ENCODE measurements at places on chromosomes 6 and 20. TPM values are rescaled to one million over a fixed set of nuclear protein-coding genes. Genes with fewer than 3 reads are reported as not detected.
A peak's percentile ranks its signal among the peaks of the same experiment; 100 is the strongest.

GRCh38 chr6:146775220-146775619, 176.4 kb downstream of the ADGB start:
- H3K4me1 ChIP-seq, result peaks cover 8% of the 10 kb centered on the region
- no peak overlapping the region for H3K4me3 ChIP-seq
- no peaks in the 10 kb centered on the region for H3K27me3 ChIP-seq
- DNase-seq, result no peak
- H3K27ac ChIP-seq, result no peak overlapping the region
- H3K36me3 ChIP-seq, result no peaks in the 10 kb centered on the region

- no peaks in the 10 kb centered on the region for H3K27me3 ChIP-seq
- no peak for DNase-seq
- H3K27ac ChIP-seq, result no peak overlapping the region
- H3K4me3 ChIP-seq, result no peak overlapping the region
- no peaks in the 10 kb centered on the region for H3K36me3 ChIP-seq
- H3K4me1 ChIP-seq, result peaks cover 33% of the 10 kb centered on the region
Observed at GRCh38 chr6:150069706-150070105, 785 bp upstream of the ULBP3 start.

DNA sequence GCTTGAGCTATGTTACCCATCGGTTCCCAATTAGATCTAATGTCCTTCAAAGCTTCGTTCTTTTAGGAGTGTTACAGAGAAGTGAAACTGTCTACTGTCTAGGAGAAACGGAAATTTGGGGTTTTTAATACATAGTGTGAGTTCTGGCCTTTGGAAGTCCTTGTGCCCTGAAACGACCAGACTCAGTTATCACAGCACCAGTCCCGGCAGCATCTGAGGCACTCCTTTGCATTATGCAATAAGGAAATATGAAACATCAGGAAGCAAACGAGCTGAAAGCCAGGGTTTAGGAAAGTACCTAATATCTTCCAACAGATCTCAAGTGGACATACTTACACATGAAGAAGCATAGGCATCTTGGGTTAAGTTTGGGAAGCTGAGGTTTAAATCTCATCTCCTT, 61.8 kb upstream of the ADGRF1 start:
- no peaks in the 10 kb centered on the region for H3K36me3 ChIP-seq
- no peak overlapping the region for H3K27ac ChIP-seq
- H3K4me3 ChIP-seq, result no peak overlapping the region
- no peak for DNase-seq

DNA sequence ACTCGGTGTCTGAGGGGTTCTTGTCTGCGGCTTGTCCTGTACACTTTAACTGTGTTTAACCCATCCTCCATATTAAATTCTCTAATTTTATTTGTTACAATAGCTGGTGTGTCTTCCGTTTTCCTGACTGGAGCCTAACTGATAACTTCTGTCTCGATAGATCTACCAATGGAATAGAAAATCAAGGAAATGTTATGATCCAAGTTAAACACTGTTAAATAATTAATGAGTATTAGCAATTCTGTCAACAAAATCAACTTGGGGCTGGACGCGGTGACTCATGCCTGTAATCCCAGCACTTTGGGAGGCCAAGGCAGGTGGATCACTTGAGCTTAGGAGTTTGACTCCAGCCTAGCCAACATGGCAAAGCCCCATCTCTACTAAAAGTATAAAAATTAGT, 81.7 kb downstream of the DNAH8 start:
- no peak for DNase-seq
- H3K27ac ChIP-seq, result no peak overlapping the region
- H3K4me1 ChIP-seq, result no peaks in the 10 kb centered on the region
- H3K4me3 ChIP-seq, result no peak overlapping the region
- peaks cover 24% of the 10 kb centered on the region for H3K27me3 ChIP-seq
- H3K36me3 ChIP-seq, result no peaks in the 10 kb centered on the region

DNA sequence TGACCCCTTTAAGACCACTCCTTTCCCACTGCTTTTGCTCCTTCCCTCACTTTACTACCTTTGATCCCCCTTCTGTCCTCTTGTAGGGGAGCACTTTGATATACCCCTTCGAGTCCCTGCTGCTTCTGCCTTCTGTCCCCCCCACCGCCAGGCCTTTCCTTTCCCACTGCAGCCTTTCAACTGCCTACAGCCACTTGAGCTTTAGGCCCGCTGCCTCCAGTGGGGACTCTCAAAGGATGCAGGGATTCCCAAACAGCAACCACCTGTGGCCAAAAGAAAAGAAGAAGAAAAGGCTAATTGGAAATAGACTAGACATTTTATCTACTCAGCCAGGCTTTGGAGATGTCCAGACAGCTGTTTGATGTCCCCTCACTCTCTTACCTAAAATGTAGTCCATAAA, 77.0 kb upstream of the DTNBP1 start:
- no peaks in the 10 kb centered on the region for H3K27me3 ChIP-seq
- H3K27ac ChIP-seq, result no peak overlapping the region
- no peaks in the 10 kb centered on the region for H3K4me1 ChIP-seq
- no peak for DNase-seq
- no peaks in the 10 kb centered on the region for H3K36me3 ChIP-seq
- no peak overlapping the region for H3K4me3 ChIP-seq

- no peaks in the 10 kb centered on the region for H3K27me3 ChIP-seq
- no peak for DNase-seq
- H3K27ac ChIP-seq, result no peak overlapping the region
- no peaks in the 10 kb centered on the region for H3K4me1 ChIP-seq
- no peak overlapping the region for H3K4me3 ChIP-seq
Observed at GRCh38 chr6:11628562-11628961, 91.0 kb downstream of the TMEM170B start.

DNA sequence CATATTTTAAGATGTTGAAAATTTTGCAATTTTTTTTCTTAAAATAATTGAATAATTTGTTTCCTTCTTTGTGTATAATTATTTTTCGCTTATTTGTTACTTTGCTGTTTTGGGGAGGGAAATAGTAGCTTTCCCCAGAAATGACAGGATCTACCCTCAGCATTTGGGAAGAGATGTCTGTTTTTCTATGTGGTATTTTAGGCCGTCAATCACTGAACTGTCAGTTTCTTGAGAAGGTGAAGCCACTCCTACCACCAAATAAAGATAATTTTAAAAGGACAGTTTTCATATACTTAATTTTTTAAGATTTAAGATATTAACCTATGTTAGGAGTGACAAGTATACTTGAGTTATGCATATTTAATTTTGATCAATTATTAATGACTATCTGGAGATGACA, 31.5 kb downstream of the TSBP1 start:
- no peak overlapping the region for H3K27ac ChIP-seq
- no peaks in the 10 kb centered on the region for H3K4me1 ChIP-seq
- no peak overlapping the region for H3K4me3 ChIP-seq
- no peaks in the 10 kb centered on the region for H3K36me3 ChIP-seq
- no peak for DNase-seq

- no peaks in the 10 kb centered on the region for H3K36me3 ChIP-seq
- DNase-seq, result no peak
- H3K4me1 ChIP-seq, result peaks cover 30% of the 10 kb centered on the region
Observed at GRCh38 chr6:107743311-107743710, 80.8 kb downstream of the SCML4 start.

DNA sequence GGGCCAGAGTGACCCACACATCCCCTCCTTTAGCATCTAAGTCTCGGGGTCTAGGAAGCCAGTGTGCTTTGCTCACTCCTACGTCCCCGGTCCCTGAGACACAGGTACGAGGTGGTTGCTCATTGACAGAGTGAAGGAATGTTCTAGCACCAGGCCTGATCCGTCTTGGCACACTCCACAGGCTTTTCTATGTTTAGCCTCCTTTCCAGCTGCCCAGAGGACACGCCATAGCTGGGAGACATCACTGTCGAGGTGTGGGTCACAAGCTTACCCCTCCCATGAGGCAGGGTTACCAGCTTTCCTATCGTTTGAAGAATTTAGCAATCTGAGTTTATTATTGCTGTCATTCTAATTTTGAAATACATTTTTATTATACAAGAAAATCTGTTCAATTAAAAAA, 30.4 kb upstream of the IER3 start:
- no peaks in the 10 kb centered on the region for H3K36me3 ChIP-seq
- H3K27me3 ChIP-seq, result no peaks in the 10 kb centered on the region
- no peak overlapping the region for H3K27ac ChIP-seq
- no peak for DNase-seq
- peaks cover 5% of the 10 kb centered on the region for H3K4me1 ChIP-seq

- no peaks in the 10 kb centered on the region for H3K27me3 ChIP-seq
- H3K4me3 ChIP-seq, result no peak overlapping the region
- no peak for DNase-seq
Observed at GRCh38 chr6:130382872-130383490, 17.2 kb downstream of the TMEM200A start.

- no peaks in the 10 kb centered on the region for H3K4me1 ChIP-seq
- no peak overlapping the region for H3K4me3 ChIP-seq
- no peak overlapping the region for H3K27ac ChIP-seq
Observed at GRCh38 chr6:142530566-142530965, 228.8 kb downstream of the ADGRG6 start.

DNA sequence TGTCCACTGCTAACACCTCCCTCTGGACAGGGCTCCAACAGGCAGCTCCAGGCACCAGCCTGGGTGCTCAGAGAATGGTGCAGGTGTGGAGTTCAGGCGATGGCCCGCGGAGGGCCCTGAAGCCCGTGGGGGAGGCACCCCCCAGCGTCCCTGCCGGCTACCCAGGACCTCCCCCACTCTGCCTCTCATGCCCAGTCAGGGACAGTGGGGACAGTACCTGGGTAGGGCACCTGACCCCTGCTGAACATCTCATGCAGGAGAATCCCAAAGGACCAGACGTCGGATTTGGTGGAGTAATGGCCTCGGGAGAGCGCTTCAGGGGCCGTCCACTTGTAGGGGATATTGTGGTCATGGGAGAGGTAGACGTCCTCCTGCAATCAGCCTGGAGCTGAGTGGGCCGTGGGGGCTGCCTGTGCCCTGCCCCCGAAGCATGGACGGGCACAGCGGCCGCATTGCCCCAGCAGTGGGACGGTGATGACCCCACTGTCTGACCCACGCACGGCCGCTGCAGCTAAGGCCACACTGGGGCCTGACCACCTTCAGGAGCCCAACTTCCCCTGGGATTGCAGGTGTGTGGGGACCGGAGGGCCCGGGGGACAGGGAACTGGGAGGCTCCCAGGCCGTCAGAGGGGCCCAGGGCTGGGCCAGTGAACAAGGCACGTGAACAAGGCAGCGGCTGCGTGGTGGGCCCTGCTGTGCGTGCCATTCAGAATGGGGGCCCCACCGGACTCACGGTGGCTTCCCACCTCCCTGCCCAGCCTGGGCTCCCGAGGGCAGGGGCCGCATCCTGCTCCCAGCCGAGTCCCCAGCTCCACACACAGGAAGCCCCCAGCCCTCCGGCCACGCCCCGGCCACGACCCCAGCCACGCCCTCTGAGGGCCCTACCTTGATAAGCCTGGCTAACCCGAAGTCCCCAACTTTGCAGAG, 7.1 kb downstream of the PTK6 start:
- no peak overlapping the region for H3K27ac ChIP-seq
- no peaks in the 10 kb centered on the region for H3K4me1 ChIP-seq
- H3K4me3 ChIP-seq, result no peak overlapping the region
- DNase-seq, result peak; percentile 67

DNA sequence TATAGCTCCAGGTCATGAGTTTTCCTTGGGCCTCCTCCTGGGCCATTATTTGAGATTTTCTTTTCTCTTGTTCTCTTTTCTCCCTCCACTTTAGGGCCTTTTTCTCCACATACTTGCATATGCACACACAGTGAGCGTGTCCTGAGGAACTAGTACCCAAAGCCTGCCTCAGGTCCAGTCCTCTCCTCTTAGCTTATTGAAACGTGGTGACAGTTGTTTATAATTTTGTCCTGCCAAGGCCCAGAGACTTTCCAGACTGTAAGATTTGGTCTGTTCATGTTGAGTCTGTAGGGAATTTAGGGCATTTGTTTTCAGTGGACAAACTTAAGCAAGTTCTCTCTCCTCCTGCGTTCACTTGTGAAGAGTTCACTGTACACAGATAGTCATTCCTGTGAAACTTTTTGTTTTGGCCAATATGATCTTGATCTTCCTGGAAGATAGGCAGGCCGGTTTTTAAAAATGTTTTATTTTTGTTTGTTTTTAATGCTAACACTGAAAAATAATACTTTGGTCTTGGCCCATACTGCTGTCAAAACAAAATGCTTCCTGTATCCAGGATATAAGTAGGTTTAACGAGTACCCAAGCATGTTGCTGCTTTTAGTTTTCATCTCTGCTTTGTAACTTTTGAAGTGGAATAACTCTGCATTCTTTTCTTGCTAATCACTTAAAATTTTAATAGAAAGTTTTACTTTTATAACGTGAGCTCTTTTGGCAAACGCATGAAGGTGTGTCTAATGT, 20.7 kb downstream of the LRRC1 start:
- no peak overlapping the region for H3K27ac ChIP-seq
- H3K4me1 ChIP-seq, result peaks cover 7% of the 10 kb centered on the region
- no peak overlapping the region for H3K4me3 ChIP-seq
- DNase-seq, result no peak

DNA sequence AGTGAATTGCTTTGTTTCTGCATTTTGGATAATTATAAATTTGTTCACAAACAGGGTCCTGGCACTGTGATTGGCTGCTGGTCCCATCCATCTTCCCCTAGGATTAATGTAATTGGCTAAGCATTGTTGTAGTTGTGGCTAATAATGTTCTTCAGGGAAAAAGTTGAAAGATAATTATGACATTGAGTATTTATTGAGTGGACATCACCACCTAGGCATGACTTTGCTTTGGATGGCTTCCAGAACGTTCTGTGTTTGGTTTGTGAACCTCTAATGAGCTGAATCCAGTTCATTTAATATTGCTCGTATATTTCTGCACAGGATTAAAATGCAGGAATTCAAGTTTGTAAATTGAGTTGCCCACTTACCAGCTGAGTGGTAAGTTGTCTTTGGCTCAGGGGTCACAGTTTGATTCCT, 55.1 kb downstream of the ARID1B start:
- no peak overlapping the region for H3K27ac ChIP-seq
- peaks cover 10% of the 10 kb centered on the region for H3K36me3 ChIP-seq
- H3K4me3 ChIP-seq, result no peak overlapping the region
- H3K4me1 ChIP-seq, result peaks cover 11% of the 10 kb centered on the region

- no peak overlapping the region for H3K4me3 ChIP-seq
- no peak overlapping the region for H3K27ac ChIP-seq
- H3K27me3 ChIP-seq, result no peaks in the 10 kb centered on the region
- no peak for DNase-seq
- no peaks in the 10 kb centered on the region for H3K36me3 ChIP-seq
Observed at GRCh38 chr6:137631323-137631722, 137.1 kb upstream of the OLIG3 start.

GRCh38 chr6:79269877-79270276, 35.4 kb upstream of the HMGN3 start:
- no peaks in the 10 kb centered on the region for H3K36me3 ChIP-seq
- DNase-seq, result no peak
- no peaks in the 10 kb centered on the region for H3K4me1 ChIP-seq
- no peak overlapping the region for H3K4me3 ChIP-seq
- no peak overlapping the region for H3K27ac ChIP-seq
- H3K27me3 ChIP-seq, result no peaks in the 10 kb centered on the region

The SYCP2L gene
- 0.06 TPM for polyA plus RNA-seq

The SEL1L2 gene
- polyA plus RNA-seq, result not detected

The ZSCAN16 gene
- 8.8 TPM for polyA plus RNA-seq

The GPR63 gene
- polyA plus RNA-seq, result 0.02 TPM

The ERVFRD-1 gene
- polyA plus RNA-seq, result not detected

The CST7 gene
- polyA plus RNA-seq, result 37.2 TPM

The CCN6 gene
- polyA plus RNA-seq, result 0.03 TPM

The TRIM26 gene
- 22.6 TPM for polyA plus RNA-seq

The ENPP5 gene
- 5.0 TPM for polyA plus RNA-seq

The KCNK15 gene
- polyA plus RNA-seq, result 0.08 TPM

The CFAP61 gene
- polyA plus RNA-seq, result not detected

The DEFB124 gene
- polyA plus RNA-seq, result not detected

The PDYN gene
- not detected for polyA plus RNA-seq

The COL12A1 gene
- 7.1 TPM for polyA plus RNA-seq

The RFX6 gene
- polyA plus RNA-seq, result not detected

The OR12D3 gene
- polyA plus RNA-seq, result not detected

The OVOL2 gene
- polyA plus RNA-seq, result not detected

Measured in spleen (tissue), 13 donors.